ENCODE measurements at places on chromosomes 2 and 18. TPM values are rescaled to one million over a fixed set of nuclear protein-coding genes. Genes with fewer than 3 reads are reported as not detected.

DNA sequence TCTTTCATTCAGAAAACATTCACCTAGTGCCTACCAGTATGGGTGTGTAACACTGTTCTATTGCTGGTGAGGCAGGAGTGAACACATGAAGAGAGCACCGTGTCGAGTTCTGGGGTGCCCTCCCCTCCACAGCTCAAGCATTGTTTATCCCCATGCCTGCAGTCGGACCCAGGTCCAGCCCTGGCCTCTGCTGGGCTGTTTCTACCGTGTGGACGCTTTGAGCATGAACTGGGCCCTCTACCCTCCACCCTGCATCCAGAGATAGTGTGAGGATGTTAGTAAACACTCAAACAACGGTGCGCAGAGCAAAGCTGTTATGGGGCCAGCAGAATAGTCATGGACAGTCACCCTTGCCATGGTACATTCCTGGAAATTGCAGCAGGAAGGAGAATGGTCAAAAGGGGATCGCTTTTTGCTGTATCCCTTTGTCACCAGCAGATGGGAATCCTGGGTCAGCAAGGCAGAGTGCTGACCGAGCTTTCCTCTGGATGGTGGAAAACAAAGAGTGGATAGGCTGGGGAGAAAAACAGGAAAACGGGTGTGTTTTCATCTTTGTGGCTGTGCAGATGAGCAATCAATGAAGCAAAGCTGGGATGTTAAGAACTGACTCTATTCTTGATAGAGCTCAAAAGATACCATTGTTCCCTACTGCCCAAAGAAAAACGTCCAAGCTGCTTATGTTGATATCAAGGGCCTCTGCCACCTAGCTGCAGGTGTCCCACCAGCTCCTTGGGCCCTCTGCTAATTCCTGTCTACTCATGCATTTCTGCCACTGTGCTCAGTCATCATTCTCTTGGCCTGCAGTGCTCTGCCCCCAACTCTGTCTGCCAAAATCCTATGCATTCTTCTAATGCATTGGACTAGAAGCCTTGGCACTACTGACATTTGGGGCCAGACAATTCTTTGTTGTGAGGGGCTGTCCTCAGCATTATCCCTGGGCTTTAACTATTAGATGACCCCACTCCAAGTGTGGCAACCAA is 38.7 kb downstream of the REEP1 start:
- H3K27me3 ChIP-seq, result peaks cover 11% of the 10 kb centered on the region
- H3K4me1 ChIP-seq, result no peaks in the 10 kb centered on the region
- DNase-seq, result no peak
- H3K36me3 ChIP-seq, result no peaks in the 10 kb centered on the region
- no peak overlapping the region for H3K27ac ChIP-seq

GRCh38 chr2:3456125-3456524 is 63.2 kb downstream of the ADI1 start:
- H3K4me1 ChIP-seq, result peaks cover 2% of the 10 kb centered on the region
- no peak for DNase-seq
- no peak overlapping the region for H3K4me3 ChIP-seq
- H3K27me3 ChIP-seq, result no peaks in the 10 kb centered on the region
- H3K27ac ChIP-seq, result no peak overlapping the region

- no peaks in the 10 kb centered on the region for H3K27me3 ChIP-seq
- H3K36me3 ChIP-seq, result no peaks in the 10 kb centered on the region
- no peak for DNase-seq
- no peak overlapping the region for H3K4me3 ChIP-seq
- no peak overlapping the region for H3K27ac ChIP-seq
Measured at GRCh38 chr2:159188449-159188848, 98.1 kb downstream of the WDSUB1 start.

- H3K4me1 ChIP-seq, result peaks cover 25% of the 10 kb centered on the region
- H3K27ac ChIP-seq, result no peak overlapping the region
- peak overlapping the region; percentile 50 for H3K4me3 ChIP-seq
- peaks cover 92% of the 10 kb centered on the region for H3K27me3 ChIP-seq
- peaks cover 2% of the 10 kb centered on the region for H3K36me3 ChIP-seq
- DNase-seq, result no peak
Measured at GRCh38 chr2:118847762-118848172, 319 bp upstream of the EN1 start.

DNA sequence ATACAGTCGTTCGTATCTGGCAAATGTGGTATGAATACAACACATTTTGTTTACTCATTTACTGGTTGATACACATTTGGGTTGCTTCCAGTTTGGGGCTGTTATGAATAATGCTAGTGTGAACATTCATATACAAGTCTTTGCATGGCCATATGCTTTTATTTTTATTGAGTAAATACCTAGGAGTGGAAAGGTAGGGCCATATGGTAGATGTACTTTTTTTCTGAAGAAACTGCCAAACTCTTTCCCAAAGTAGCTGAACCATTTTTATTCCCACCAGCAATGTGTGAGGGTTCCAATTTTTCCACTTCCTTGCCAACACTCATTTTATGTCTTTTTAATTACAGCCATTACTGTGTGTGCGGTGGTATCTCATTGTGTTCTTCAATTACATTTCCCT is 496.2 kb upstream of the NRXN1 start:
- H3K4me1 ChIP-seq, result no peaks in the 10 kb centered on the region
- no peak overlapping the region for H3K4me3 ChIP-seq
- no peak overlapping the region for H3K27ac ChIP-seq
- H3K36me3 ChIP-seq, result no peaks in the 10 kb centered on the region
- H3K27me3 ChIP-seq, result no peaks in the 10 kb centered on the region

GRCh38 chr18:2392446-2392845 is 178.9 kb downstream of the METTL4 start:
- DNase-seq, result no peak
- H3K36me3 ChIP-seq, result no peaks in the 10 kb centered on the region
- H3K4me1 ChIP-seq, result no peaks in the 10 kb centered on the region
- H3K4me3 ChIP-seq, result no peak overlapping the region
- no peak overlapping the region for H3K27ac ChIP-seq

RASGRP3 gene
- total RNA-seq, result 5.5 TPM

LMAN1 gene
- total RNA-seq, result 118 TPM

DNA sequence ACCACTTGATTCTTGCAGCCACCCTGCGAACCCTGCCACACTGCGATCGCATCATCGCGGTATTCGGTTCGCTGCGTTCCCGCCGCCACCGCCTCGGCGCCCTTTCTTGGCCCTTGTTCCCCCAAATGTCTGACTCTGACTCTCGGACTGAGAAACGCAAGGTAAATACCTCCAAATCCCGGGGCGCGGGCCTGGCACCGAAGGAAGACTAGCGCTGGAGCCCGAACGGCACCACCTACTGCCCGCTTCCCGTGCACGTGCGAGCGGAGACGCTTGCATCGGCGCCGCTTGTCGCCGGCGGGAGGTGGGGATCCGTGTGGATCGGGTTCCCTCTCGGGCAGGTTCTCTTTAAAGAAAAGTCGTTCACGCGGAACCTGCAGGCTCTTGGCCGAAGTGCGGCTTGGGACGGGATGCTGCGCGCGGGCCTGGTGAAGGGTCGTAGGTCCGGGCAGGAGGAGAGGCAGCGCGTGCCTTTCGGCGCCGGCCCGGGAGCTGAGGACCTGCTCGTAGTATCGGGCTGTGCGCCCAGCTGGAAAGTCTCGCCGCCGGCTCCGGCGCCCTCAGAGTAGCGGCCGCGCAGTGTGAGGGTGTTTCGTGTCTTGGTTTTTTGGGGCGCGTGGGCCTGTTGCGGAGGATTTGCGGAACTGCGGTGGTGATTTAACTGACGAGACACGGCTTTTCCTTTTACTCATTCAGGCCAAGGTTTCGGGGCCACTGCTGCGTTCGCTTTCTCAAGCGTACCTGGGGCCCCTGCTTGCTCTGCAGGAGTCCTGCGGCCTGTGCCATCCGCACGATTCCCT is 514 bp downstream of the BCL2L11 start:
- peak overlapping the region; percentile 77 for H3K27ac ChIP-seq
- DNase-seq, result peak; percentile 58
- peaks cover 36% of the 10 kb centered on the region for H3K27me3 ChIP-seq
- peak overlapping the region; percentile 89 for H3K4me3 ChIP-seq
- peaks cover 58% of the 10 kb centered on the region for H3K4me1 ChIP-seq

PLEKHM3 gene
- total RNA-seq, result 4.8 TPM

DNA sequence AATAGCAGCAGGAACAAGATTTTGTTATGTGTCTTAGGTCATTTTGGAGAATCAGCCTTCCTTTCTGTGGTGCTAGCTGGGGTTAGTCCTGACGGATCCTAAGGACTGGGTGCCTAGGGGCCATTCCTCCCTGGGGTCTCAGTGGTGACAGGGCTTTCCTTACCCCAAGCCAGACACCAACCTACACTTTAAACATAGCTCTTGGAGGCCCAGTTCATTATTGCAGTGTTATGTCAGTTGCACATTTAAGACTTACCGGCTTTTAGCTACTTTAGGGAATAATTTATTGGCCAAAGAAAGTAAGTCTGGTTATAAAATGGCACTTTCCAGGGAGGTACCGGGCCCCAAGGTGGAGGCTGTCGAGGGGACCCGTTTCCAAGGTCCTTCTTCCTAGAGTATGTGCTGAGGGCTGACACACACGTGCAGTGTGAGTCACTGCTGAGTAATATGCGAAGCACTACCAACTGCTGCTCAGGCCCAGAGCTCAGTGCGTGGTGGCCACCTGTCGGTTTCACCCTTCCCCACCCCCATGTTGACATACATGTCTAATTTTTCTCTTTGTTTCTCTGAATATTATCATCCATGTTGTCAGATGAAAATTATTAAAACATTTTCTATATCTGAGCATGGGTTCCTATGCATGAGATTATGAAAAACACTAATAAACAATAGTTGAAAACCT is 37.0 kb upstream of the GRHL1 start:
- no peak overlapping the region for H3K4me3 ChIP-seq
- H3K36me3 ChIP-seq, result peaks cover 13% of the 10 kb centered on the region
- H3K4me1 ChIP-seq, result peaks cover 8% of the 10 kb centered on the region

KATNAL2 gene
- total RNA-seq, result 1.6 TPM

EIF2AK3 gene
- 14.7 TPM for total RNA-seq

GRCh38 chr2:164742738-164743317 is 98.8 kb downstream of the COBLL1 start:
- H3K36me3 ChIP-seq, result peaks cover 1% of the 10 kb centered on the region
- peaks cover 3% of the 10 kb centered on the region for H3K4me1 ChIP-seq
- no peak overlapping the region for H3K27ac ChIP-seq
- no peak for DNase-seq
- no peak overlapping the region for H3K4me3 ChIP-seq
- no peaks in the 10 kb centered on the region for H3K27me3 ChIP-seq

ZNF396 gene
- 0.92 TPM for total RNA-seq
